T-helper 2 cell (primary cell): ENCODE measurements at places on chromosomes 7 and 10.

- DNase-seq, result no peak
Measured at GRCh38 chr7:135991322-135991721, 14.2 kb upstream of the MTPN start.

DNA sequence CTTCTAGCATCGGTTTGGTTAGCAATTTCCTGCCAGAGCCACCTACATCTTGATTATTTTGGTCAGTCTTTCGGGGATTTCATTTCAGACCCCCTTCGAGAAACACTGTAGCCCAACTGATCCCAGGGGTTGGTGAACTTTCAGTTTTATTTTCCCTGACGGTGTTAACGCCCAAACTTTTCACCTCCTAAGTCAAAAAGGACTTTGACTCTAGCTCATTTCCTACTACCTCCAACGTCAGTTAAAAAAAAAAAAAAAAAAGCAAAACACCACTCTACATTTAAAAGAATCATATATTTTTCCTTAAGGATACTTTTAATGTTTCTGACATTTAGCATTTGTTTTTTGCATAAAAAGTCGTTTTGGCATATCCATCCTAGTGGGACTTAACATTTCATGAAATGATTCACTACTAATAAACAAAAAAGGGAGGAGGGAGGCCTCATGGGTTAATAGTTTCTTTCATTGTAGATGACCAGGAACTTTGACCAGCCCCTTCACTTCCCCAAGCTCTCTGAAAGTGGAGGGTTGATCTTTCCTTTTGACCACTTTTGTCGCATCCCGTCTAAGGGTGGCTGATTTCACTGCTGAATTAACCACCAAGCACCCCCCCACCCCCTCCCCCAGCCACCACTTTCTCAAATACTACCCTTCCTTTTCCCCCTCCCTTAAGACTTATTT lies 764 bp upstream of the TCF7L2 start:
- no peak for DNase-seq

DNA sequence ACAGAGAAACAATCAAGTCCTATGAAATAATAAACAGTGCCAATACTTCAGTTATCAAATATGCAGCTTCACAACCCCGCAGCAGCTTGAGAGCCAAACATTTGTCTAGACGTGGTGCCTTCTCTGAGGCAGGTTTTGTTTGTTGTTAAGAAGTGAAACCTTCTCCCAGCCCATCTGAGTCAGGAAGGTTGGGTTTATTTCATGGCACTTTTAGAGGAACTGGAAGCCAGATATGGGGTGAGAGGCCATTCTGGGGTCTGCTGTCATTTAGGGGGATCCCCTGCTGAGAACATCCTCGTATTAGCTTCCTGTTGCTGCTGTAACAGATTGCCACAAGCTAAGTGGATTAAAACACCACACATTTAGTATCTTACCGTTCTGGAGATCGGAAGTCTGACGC lies 113.6 kb downstream of the GRK5 start:
- DNase-seq, result no peak

DNA sequence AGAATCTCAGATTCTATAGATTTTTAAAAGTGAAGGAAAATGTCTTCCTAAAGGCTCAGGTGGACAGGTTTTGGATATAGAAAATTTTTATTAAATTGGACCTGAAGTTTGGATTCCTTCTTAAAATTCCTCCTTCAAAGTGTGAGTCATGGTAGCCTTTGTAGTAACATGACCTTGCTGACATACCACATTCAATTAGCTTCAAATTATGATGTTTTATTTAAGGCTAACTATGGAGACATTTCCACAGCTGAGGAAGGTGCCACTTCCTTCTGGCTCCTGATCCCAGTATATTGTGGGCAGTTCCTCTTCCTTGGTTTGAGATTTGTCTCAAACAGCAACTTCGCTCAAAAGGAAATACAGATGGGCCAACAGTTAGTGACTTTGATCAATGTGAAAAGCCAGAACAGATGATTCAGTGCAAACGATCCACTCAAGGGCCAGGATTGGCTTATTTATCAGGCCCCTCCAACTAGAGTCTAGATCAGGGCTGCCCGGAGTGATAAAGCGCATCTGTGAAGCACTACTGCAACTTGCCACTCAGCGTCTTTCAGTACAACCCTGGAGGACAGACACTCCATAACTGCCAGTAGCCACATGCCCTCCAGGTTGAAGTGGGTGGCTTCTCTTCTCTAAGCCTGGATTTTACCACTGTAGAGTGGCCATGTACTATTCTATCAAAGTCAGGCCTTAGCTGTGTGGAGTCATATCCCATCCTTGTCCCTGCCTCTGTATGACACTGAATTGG lies 573.5 kb downstream of the KIF20B start:
- no peak for DNase-seq

- no peak for DNase-seq
Measured at GRCh38 chr10:77977934-77978333, 51.4 kb upstream of the DLG5 start.

DNA sequence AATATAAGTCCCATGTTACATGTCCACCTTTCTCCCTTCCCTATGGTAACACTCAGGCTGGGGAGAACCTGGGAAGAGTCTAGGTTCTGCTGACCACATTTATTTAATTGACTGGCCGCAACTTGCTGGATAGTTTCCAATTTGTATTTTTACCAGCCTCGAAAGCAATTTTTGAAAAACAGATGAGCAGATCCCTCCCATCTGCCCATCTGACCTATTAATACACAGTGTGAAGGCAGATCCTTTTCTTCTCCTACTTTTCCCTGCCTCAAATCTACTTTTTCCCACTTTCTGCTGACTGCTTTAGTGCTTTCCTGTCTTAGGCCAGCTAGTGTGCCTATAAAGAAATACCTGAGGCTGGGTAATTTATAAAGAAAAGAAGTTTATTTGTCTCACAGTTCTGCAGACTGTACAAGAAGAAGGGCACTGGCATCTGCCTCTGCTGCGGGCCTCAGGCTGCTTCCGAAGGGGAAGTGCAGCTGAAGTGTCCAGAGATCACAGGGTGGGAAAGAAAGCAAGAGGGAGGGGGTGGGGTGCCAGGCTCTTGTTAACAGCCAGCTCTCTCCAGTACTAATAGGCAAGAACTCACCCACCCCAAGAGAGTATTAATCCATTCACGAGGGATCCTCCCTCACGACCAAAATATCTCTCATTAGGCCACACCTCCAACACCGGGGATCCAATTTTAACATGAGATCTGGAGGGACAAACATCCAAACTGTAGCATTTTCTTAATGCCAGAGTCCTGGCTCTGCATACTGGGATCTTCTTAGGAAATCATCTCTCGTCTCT lies 336.0 kb upstream of the IGFBP3 start:
- DNase-seq, result no peak

DNA sequence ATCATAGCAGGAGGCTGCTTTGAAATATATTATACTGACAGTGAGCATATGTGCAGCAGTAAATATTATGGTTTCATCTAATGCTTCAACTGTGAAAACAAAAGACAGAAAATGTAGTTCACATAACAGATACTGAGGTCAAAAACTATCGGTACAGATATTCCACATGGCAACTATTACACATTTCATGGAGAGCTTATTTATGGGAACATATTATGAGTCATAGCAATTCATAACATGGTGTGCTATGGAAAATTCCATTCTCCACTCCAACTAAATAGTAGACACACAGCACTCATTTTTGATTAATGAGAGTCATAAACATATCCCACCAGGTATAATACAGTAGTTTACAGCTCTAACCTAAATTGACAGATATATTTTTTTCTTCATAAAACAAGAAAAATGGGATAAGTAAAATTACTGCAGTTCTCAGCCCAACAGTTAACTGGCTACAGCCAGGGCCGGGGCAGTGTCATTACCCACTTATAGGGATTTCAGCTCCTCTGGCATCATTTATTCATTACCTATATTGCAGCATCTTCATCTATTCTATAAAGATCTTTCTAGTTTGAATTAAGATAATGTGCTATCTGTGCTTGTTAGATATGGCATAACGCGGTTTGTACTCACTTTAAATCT lies 475.6 kb upstream of the KLF6 start:
- no peak for DNase-seq

DNA sequence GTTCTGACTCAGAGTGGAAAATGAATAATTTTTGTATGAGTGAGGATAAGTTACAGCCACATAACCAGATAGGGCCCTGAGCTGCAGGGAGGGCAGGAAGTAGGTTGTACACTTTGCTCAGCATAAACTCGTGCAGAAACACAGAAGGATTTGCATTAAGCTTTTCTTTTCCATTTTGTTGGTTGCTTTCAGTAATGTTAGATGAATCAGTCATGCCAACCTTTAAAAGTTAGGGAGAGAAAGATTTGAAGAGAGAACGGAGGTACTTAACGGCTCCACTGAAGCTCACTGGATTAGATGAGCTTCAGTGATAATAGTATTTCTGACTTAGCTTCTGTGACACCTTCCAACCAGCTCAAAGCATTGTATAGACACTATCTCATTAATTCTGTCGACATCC lies 348.1 kb downstream of the GATA3 start:
- DNase-seq, result no peak

DNA sequence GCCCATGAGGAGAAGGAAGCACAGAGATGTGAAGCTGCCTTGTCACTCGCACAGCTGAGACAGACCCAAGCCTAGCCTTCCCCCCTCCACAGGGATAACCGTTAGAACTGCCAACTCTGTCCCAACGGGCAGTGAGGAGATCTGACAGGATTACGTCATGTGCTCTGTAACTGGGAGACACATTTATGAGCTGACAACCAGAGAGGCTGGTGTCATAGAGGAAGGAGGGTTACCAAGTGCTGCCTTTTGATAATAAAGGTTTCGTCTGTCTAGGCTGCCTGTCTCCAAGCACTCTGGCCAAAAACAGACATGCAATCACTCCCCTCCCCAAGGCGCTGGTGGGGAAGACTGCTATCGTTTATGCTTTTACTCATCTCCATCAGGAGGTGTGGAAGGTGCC lies 165.9 kb downstream of the PLXNA4 start:
- DNase-seq, result no peak

DNA sequence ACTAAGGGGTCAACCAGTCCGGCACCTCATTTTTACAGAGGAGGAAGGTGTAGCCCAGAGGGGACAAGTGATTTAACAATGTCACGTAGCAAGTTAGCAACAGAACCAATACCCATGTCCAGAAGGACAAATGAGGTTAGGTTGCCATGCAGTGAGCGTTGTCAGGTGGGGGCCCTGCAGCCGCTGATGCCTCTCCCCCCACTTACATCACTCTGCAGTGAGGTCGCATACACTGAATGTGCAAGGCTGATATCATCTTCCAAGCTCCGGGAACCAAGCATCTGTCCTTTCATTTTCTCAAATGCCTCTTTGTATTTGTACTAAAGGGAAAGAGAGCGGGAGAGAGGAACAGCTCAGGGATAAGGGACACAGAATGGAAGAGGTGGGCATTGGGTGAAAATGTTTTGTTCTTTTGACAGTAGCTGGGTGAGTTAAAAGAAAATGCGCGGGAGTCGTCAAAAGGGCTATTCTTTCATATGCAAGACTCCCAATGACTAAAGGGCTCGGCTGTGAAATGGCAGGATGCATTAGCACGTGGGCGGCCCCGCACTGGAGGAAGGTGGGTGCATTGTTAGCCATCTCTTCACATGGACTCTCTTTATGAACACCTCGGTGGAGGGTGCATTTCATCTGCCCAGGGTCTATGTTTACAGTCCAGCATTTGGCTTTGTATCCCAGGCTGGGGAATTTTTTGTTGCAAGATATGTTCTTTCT lies 49.7 kb downstream of the NRAP start:
- no peak for DNase-seq

GRCh38 chr10:100183481-100183880 lies 2.3 kb downstream of the ERLIN1 start:
- DNase-seq, result no peak

GRCh38 chr10:94308866-94309265 lies 53.9 kb downstream of the NOC3L start:
- DNase-seq, result no peak

DNA sequence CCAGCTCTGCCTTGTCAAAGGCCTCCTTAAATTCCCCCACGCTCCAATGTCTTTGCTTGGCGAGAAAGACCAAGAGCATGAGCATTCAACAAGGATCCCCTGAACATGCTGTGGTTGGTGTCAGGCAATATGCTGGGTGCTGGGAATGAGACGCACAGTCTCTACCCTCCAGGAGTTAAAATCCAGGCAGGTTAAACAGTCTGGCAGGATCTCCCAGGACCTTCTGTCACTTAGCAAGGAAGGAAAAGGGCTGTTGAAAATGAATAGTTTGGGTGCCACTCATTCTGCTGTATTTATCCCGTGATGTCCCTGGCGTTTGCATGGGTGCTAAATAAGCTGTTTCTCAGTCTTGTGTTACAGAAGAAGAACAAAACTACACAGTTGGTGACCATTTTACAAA lies 21.9 kb upstream of the ITGA8 start:
- no peak for DNase-seq
